ENCODE measurements at places on chromosomes 11 and 22. TPM values are rescaled to one million over a fixed set of nuclear protein-coding genes. Genes with fewer than 3 reads are reported as not detected.

Gene UPK3A
- total RNA-seq = 0.87 TPM

Gene PLEKHB1
- total RNA-seq = 8.0 TPM

Gene ANO1
- total RNA-seq = 39.6 TPM

Gene THAP7
- total RNA-seq = 22.8 TPM

Gene TTLL12
- 43.5 TPM for total RNA-seq

Gene HPS5
- total RNA-seq = 21.5 TPM

Gene SPON1
- total RNA-seq = 30.9 TPM

Gene SLC25A18
- 0.35 TPM for total RNA-seq

Gene SLC5A12
- 4.6 TPM for total RNA-seq

Gene CHCHD10
- total RNA-seq = 61.8 TPM

DNA sequence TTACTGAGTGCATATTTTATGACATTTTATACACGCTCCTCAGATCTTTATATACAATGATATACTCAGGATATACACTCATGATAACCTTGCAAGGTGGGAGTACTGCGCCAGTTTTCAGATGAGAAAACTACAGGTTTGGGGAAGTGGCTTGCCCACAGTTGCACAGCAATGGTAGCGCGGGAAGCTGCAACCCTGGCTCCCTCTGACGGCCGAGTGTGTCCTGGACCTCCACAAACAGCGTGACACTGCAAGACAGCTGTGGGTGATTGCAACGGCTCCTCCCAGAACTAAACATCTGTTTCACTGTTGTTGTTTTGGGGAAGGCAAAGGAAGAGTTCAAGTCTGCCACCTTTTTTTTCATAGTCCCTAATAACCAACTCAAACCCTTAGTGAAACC lies 47.0 kb downstream of the PACSIN2 start:
- no peak for DNase-seq

DNA sequence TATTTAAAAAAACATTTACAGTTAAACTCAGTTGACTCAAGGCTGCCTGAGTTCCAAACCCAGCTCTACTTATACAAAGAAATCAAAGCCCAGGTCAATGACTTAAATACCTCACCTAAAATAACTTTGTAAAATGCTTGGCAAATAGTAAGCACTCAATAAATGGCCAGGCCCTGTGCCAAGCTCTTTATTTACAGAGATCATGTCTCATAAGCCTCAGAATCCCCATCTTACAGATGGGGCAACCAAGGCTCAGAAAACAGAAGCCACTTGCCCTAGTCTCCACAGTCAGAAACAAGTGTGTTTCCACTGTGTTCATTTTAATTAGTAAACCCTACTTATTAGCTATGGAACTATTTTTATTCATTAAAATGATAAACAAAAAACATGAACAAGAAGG lies 30.5 kb upstream of the TTC28 start:
- no peak for DNase-seq

- DNase-seq = peak; percentile 71
These were observed 496 bp downstream of the TMEM9B start for GRCh38 chr11:8963569-8964323.

DNA sequence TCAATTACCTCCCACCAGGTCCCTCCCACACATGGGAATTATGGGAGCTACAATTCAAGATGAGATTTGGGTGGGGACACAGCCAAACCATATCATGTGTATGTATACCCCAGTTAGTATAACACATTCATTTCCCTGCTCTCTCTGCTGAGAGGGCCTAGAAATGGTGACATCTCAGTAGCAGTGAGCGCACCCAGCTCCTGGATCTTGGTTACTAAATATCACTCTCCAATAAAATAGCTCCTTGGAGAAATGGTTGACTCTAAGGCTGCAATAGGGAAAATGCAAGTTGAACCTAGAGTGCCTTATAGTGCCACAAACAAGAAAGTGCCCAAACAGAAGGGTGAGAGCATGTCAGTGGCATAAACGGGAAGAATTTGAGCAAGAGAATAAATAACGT lies 59.6 kb downstream of the ARHGEF12 start:
- no peak for DNase-seq

- peak; percentile 62 for DNase-seq
These were observed 48.3 kb downstream of the RPUSD4 start for GRCh38 chr11:126163074-126163700.

- DNase-seq = no peak
These were observed 36.7 kb upstream of the AMPD3 start for GRCh38 chr11:10418259-10418949.

DNA sequence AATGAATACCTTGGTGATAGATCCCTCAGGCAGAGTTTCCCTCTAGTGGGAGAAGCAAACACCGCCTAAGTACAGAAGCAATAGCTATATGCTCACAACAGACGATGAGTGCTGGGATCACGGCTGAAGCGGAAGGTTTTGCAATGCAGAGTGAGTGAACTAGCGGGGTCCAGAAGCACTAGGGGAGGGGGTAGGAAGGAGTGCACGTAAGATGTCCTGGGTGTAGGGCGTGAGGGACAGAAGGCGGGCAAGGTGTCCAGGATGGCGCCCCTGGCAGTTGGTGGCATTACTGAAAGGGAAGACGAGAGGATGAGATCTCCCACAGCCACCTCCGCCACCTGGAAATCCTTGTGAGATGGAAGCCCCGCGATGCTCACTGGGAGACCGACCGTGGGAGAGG lies 81.0 kb downstream of the ETS1 start:
- DNase-seq = no peak

- DNase-seq = no peak
These were observed 117.5 kb upstream of the NNMT start for GRCh38 chr11:114178656-114179055.

DNA sequence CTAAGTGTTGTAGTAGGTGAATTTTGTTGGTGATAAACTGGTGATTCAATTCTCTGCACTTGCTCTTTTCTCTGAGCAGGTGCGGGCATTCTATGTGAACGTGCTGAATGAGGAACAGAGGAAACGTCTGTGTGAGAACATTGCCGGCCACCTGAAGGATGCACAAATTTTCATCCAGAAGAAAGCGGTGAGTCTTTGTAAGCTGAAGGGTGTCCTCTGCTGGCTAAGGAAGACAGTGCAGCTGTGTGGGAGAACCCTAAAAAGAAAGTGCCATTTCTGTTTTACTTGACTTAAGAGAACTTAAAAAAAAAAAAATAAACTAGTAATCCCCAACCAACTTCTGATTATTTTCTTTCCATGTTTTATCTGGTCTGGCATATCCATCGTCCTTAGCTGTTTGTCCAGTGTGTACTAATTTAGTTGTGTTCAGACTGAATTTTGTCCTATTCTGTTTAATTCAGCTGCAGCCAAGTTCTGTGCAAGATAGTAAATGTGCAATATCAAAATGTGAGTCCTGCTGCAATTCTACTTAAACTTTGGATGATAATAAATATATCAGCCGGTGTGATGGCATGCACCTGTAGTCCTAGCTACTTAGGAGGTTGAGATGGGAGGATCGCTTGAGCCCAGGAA lies 29.6 kb downstream of the CAT start:
- no peak for DNase-seq

- no peak for DNase-seq
These were observed 64.8 kb downstream of the IGF2 start for GRCh38 chr11:2074266-2074825.

DNA sequence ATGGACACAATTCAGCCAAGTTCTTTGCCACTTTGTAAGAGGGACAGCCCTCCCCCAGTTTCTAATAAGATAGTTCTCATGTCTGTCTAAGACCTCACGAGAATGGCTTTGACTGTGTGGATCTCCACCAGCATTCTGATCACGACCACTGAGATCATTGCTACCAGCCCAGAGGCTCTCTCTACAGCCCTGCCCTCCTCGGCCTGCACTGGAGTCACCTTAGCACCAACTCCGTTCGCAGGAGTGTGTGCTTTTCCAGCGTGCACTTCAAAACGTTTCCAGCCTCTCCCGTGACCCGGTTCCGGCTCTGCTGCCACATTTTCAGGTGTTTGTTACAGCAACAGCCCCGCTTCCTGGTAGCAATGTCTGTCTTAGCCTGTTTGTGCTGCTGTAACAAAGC lies 26.2 kb downstream of the TSPAN32 start:
- no peak for DNase-seq

DNA sequence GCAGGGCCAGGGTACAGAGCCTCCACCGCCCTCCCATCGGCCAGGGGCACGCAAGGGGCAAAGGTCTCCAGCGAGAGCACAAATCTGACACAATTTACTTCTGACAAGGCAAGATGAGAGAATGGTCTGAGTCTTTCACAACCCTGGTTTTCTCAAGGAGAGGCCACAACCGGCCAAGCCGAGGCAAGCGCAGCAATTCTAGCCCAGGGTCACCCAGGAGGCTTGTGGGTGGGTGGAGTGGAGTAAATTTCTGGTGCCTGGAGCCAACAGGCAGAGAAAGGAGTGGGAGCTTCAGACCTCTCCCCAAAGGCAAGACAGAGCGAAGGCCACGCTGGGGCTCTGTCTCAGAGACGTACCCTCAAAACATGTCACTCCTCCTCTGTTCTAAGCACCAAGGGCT lies 9.3 kb downstream of the LARGE2 start:
- DNase-seq = no peak

DNA sequence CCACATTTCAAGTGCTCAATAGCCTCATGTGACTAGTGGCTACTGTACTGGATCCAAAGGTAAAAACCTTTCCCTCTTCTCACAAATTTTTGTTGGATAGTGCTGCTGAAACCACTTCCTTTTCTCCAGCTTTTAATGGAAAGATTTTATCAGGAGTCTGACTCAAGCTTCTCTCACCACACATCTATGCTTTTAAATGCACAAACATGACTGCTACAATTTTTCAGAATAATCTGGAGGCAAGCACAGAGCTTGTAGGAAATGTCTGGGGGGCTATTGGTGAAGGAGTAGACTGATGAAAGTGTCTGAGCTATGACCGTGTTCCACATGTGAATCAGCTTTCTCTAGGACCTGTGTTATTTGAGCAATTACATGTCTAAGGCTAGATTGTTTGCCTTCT lies 101.1 kb upstream of the FAT3 start:
- DNase-seq = no peak

DNA sequence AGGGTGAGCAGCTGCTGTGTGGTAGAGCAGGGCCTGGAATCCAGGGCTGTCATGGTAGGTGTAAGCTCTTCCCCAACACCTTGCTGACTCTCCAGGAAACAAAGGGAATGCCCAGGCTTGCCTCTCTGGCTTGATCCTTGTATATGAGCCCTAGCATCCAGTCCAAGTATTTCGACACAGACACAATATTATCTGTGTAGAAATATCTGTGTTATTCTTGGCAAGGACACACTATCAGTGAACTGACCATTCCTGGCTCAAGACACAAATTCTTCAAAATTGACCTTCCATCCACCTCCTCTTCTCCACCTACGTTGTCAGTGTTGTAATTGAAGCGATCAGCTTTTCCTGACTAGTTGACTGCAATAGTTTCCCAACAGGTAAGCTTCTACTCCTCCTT lies 312.0 kb upstream of the NARS2 start:
- DNase-seq = no peak

DNA sequence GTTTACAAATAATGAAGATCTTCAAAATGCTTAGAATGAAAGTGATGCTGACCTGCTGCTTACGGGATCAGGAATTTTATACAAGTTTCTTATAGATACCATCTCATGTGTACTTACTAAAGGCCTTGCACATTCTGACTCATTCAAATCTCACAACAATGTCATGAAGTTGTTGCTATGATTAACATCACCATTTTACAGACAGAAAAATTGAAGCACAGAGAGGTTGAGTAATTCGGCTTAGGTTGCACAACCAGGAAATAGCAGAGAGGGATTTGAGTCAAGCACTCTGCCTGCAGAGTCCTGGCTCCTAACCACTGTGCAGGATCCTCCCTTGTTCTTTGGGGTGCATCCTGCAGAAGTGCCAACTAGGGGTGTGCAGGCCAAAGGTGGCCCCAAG lies 471.9 kb downstream of the MIAT start:
- DNase-seq = no peak

- no peak for DNase-seq
These were observed 8.6 kb downstream of the PLA2G6 start for GRCh38 chr22:38172832-38173640.

GRCh38 chr22:48177631-48178030 lies 1415.2 kb downstream of the TBC1D22A start:
- no peak for DNase-seq

- DNase-seq = no peak
These were observed at the start of gene MAJIN for GRCh38 chr11:64971421-64972233. MAJIN (minus strand) TSS chr11:64972108; CDS start chr11:64959405, 12,703 bp downstream.

DNA sequence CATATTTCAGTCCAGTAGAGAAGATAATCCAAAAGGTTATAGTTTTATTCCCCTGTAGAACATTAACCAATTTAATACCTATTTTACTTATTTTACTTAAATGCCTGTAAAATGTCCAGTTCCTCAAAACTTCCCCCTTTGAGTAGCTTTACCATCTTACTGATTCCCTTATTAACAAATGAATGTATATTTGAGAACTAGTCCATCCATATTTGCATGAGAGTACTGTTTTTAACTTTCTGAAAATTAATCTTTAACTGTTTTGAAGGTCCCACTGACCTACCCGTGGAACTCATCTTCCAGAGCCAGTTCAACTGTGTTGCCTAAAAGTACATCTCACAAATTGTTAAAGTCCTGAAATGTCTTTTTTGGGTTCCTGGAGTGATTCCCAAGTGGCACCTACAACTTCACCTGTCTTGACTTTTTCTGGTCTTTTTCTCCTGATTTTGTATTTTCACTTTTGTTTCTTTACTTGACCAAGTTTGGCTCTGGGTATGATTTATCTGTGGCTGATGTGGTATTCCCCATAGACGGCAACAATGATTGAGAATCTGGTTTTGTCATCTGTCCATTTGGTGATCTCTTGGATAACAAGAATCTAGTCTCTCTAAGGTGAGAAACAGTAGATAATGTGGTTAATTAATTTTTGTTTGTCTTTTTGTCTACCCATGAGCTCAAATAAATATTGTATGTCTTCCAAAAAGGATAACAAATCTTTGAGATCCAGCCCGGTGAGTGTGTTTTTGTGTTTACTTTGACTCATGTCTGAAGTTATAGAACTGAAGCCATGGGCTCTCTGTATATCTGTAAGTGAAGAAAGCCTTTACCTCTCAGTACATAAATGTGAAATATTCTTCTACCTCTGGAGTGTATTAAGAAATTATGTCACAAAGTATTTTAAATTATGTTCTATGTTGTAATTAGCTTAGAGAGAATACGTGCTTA lies 174.2 kb downstream of the ETS1 start:
- no peak for DNase-seq

DNA sequence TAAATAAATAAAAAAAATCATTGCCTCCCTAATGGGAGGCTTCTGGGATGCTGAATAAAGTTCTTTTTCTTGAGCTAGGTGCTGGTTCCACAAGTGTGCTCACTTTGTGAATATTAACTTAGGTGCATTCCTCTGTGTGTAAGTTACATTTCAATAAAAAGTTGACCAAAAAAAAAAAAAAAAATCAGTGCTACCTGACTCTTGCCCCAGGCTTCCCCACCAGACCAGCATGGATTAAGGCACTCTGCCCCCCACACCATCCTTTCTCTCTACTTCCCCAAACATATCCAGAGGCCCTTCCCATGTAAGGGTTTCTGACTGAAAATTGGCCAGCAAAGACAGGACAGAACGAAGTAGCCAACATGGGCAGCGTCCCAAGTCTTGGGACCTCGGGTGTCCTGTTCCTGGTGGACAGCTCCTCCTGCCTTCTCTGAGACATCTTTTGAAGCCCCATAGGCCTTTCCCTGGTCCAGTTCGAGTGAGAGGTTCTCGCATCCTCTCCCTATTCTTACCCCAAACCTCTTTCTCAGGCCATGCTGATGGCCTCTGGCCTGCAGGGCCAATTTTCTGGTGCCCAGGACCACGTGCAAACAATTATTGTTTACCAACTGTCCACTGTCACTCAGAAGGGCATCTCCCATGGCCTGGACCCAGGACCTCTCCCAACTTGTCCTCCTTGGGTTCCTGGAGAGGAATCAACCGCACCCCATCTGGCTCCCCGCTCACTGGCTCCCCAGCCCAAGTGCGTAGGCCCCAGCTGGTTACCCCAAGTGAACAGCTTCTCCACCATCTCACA lies 14.9 kb upstream of the KCTD14 start:
- DNase-seq = no peak

Data from mesothelial cell of epicardium (in vitro differentiated cells).